Hippocampal formation (tissue), 2 donors: ENCODE measurements at places on chromosomes 12 and 14.

DNA sequence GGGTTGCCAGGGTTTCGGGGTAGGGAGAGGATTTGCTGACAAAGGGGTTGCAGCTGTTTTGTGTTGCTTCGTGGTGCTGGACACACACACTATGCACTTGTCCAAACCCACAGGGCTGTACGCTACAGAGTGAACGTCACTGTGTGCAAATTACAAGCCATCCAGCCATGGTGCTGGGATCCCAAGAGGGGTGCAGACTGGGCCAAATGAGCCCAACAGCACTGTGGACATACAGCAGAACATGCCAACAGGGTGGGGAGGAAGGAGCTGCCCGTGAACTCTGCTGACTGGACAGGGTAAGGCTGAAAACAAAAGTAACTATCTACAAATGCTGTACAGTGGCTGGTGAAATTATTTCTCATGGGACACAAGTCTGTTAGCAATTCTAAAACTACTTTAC lies 25.2 kb downstream of the POLE start:
- DNase-seq: no peak

DNA sequence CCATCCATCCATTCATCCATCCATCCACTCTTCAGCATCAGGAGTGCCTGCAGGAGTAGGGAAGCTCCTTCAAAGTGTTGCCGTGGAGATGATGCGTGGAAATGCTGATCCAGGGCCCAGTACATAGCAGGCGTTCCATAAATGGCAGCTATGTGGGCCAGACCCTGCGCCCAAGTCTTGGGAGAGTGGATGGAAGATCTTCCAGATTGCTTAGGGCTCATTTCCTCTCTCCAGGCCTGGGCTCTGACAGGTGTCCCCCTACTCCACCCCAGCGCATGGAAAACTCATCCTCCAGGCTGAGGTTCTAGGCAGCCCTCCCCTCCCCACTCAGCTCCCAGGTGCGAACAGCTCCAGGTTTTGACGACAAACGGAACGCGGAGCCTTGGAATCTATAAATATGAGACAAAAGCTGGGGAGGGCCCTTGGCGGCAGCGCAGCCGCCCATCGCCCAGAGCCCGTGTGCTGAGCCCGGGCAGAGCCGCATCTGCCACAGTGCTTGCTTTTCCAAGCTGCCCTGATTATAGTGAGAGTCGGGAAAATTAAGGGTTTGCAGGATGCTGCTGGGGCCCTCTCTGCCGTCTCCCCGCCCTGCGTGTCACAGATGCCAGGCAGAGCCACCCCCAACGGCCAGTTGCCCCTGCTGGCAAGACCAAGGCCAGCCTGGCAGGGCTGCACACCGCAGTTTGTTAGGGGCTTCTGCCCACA lies 1.6 kb downstream of the BEGAIN start:
- peak; percentile 34 for DNase-seq

DNA sequence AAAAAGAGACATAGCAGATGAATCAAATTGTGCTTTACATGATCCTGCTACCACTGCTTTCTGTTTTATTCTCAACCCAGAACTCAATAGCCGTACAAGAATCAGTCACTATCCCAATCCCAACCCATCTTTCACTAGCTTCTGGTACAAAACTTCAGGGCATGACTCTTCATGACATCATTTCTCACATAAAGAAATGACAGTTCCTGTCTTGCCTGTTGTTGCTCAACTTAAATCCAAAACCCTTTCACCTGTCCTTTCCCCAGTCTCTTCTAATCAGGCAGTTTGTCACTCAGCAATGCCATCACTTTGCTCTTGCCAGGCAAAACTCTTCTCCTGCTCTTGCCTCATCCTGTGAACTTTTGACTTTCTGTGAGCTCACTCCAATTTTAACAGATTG lies 962.8 kb downstream of the GALC start:
- DNase-seq: no peak

- DNase-seq: peak; percentile 43
Observed at GRCh38 chr12:69701826-69702225, 2.7 kb upstream of the BEST3 start.

GRCh38 chr12:62888454-62889110 lies 46.4 kb downstream of the PPM1H start:
- no peak for DNase-seq

- DNase-seq: no peak
Observed at GRCh38 chr12:29980304-29980703, 196.6 kb upstream of the TMTC1 start.

GRCh38 chr12:88298761-88299242 lies 156.7 kb downstream of the TMTC3 start:
- no peak for DNase-seq

GRCh38 chr12:70823182-70823976 lies 97.2 kb downstream of the PTPRR start:
- DNase-seq: no peak

- no peak for DNase-seq
Observed at GRCh38 chr14:63777024-63777423, 49.2 kb upstream of the SGPP1 start.

DNA sequence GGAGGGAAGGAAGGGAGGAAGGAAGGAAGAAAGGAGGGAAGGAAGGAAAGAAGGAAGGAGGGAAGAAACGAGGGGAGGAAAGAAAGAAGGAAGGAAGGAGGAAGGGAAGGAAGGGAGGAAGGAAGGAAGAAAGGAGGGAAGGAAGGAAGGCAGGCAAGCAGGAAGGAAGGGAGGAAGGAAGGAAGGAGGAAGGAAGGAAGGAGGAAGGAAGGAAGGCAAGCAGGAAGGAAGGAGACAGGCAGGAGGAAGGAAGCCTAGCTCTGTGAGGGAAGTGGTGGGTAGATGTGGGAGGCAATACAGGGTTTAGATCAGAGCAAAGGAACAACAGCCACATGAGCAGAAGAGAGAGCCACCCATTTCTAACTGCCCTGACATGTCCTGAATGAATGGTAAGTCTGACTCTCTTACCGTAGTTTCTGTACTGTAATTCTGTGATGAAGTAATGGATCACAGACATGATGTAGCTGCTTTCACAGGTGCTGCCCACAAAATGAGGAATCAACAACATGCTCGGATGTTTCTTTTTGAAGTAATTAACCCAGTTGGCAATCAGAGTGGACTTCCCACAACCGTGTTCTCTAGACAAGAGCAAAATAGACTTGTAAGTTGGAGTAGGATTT lies 24.4 kb upstream of the HSP90B1 start:
- no peak for DNase-seq

GRCh38 chr12:42482041-42482747 lies 107.4 kb downstream of the PRICKLE1 start:
- DNase-seq: no peak

GRCh38 chr14:90697577-90698206 lies 118.5 kb downstream of the TTC7B start:
- DNase-seq: peak; percentile 85

DNA sequence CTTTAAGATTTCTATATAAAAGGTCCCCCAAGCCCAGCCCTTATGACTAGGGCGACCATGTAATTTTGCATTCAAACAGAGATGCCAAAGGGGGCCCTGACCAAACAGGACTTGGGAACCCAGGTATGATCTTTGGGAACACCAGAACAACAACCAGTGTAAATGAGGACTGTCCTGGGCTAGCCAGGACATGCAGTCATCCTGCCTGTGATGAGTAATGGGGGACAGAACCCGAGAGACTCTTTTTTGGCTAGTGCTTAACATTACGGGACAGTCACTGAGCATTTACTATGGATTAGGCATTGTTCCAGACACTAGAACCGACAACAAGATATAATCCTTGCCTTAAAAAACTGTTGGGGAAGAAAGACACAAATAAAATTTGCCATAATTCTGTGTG lies 337.3 kb downstream of the CACNA1C start:
- DNase-seq: no peak

DNA sequence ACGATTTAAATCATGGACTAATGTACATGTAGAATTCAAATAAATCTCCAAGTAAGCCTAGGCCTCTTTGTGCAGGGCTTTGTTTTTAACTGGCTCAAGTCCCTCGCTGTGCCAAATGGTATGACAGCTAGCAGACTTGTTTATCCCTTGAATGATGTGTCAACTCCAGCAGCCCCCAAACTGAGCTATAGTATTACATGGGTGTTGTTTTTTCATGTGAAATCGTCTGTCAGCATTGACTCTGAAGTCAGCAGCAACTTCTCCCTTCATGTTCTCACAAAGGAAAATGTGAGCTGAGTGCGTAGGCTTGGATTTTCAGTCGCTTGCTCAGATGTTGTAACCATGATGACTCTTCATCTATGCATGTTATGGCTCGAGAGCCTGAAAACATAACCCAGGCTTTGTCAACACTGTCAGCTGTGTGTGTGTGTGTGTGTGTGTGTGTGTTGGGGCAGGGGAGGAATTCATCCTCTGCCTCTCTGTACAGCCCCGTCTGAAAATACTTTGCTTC lies 73.3 kb downstream of the PTHLH start:
- no peak for DNase-seq

GRCh38 chr14:81638656-81639280 lies 105.1 kb upstream of the SEL1L start:
- no peak for DNase-seq

DNA sequence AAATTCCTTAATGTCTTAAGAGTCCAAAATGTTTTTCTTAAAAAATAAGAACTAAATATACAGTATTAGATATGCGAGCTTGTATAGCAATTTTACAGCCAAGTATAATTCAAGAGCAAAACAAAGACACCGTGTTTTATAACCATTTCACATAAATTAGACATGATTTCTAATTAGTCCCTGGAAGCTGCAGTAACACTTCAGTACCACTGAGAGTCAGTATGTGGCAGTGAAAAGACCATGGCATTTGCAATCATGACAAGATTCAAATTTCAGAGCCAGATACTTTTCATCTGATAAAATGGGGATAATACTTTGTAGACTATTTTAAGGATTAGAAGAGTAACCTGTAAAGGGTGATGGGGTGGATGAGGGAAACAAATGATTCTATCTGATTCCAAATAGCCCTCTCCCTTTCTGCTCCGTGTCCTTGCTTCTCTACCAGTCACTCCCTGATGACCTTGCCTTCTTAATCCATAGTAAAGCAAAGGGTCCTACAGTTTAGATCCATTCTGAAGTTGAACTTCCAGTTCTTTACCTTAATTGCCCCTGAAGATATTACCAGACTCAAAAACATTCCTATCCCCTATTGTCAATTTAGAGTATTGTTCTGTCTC lies 145.4 kb upstream of the ABCD2 start:
- DNase-seq: no peak

DNA sequence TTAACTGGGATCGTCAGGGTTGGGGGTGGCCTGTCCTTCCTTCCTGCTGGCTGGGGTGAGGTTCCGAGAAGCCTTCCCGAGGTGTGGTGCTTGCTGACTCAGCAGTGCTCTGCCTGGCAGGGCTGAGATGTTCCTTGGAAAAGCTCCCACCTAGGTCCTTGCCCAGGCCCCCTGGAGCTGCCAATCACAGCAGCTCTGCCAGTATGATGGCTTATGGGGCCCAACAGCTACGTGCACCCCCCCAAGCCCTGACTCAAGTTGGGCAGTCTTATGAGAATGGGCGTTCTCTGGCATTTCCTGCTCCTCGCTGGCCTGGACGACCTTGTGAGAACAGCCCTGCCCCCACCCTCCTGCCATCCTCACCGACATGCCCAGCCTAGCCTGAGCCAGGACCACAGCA lies 292.2 kb upstream of the CRY1 start:
- no peak for DNase-seq

GRCh38 chr12:12790956-12791355 lies 5.5 kb downstream of the APOLD1 start:
- DNase-seq: no peak

DNA sequence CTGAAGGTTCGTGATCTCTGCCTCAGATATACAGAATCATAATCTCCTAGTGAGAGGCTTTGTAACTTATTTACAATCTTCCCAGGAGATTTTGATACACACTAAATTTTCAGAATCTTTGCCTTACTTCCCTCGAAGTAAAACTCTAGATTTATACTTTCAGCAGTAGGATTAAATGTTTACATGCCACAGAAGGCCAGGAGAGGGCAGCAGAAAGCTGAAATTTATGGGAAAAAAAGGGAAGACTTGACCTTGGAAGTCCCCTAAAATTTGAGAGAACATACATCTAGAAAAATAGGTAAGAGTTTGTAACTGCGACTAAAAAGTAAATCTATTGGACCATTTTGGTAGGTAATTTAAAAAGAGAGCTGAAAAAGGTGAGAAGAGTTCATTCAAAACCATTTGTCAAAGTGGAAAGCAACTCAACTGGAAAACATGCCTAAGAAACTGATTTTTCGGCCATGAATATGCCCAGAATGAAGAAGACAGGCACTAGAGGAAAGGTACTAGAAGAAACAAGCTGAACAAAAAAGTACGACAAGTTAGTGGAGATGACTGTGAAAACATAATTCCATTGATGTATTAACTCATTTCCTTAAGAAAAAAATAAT lies 242.0 kb upstream of the MDGA2 start:
- DNase-seq: peak; percentile 21

DNA sequence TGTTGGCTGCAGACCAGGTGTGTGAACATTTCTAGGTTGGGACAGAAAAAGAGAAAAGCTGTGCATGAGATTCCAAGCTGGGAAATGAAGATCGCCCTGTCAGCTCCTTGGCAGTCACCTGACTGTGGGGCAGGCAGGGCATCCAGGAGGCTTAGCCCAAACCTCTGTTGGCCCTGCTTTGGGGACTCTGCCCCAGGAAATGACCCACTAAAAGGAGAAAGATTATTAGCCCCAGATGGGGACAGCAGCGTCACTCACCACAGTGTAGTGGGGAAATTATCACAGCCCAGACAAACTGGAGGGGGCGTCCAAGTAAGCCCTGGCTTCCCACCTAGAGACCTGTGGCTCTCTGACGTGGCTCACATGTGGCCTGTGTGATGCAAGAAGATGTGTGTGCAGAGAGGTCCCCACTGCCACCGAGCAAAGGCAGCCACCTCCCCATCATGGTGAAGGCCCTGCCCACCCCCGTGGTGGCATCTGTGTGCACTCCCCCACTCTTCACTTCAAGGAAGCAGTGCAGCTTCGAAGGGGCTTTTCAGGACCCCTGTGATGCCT lies 39.1 kb downstream of the DIO3 start:
- no peak for DNase-seq

DNA sequence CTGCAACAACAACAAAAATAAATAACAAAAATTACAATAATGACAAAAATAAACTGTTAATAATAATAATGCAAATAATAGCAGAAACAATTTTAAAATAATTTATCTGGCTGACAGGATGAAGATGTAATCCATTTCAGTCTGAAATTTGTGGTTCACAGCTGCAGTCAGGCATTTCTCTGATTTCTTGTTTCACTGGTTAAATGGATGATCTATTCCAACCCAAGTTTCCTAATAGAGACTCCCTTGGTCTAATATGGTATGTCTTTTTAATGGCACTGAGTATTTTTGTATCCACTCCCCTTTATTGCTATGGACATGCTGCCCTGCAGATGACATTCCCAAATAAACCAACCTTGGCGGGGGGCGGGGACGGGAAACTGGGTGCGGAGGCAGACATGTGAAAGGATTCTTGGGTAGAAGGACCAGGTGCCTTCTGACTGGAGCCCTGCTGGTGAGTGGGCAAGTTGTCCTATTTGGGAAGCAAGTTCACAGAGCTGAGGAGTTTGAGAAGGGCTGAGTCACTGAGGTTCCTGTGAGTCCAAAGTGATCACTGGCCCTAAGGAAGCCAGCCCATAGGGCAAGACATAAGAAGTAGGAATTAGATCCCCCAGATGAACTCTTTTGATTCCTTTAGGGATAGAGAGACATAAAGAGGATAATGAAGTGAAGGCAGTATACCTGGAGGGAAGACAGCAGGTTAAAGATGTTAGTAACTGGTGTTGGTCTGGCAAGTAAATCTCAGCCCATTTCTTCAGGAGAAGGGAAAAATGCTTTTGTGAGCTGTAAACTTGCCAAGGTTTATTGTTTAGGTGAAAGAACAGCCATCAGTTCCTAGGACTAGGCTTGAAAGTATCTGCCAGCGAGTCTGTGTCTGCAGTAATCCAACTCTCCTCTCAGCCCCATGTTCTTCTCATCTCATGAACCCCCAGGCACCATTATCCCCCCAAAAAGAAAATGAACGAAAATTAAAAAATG lies 14.5 kb downstream of the FOXG1 start:
- DNase-seq: no peak

GRCh38 chr14:75702616-75703261 lies 41.7 kb downstream of the TTLL5 start:
- no peak for DNase-seq
